Fibroblast of upper back skin (primary cell): ENCODE measurements at places on chromosomes 12 and 14.

DNA sequence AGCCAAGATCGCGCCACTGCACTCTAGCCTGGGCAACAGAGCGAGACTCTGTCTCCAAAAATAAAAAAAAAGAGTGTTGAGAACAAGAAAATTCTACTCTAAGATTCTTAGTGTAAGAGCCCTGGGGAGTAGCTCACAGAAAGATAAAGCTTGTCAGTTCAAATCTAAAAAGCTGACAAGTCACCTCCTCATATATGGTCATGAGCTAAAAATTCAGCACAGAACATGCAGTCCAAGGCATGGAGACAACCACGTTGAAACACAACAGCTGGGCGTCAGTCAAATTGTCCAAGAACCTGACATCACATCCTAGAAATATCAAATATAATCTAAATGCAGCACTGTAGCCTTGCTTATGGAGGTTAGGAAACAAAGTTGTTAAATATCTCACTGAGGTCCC, 47.8 kb downstream of the CLIP1 start:
- no peak for DNase-seq

DNA sequence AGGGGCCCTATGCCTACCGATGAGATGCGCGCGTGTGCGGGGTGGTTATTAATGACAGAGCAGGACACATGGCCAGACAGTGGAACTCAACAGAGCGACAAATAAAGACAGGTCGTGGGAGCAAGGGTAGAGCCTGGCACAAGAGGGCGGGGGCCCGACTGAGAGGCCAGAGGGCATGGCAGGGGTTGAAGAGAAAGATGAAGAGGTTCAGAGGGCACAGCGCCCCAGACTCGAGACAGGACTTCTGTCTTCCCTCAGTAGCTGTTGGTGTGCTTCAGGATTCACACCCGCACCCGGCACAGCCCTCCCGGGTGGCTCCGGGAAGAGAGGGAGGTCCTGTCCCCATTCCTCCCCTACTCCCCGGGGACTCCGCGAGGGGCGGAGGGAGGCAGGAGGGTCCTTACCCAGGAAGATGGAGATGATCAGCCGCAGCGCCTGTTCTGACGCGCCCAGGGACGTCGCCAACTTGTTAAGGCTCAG, 366 bp downstream of the LPCAT3 start:
- DNase-seq = no peak

DNA sequence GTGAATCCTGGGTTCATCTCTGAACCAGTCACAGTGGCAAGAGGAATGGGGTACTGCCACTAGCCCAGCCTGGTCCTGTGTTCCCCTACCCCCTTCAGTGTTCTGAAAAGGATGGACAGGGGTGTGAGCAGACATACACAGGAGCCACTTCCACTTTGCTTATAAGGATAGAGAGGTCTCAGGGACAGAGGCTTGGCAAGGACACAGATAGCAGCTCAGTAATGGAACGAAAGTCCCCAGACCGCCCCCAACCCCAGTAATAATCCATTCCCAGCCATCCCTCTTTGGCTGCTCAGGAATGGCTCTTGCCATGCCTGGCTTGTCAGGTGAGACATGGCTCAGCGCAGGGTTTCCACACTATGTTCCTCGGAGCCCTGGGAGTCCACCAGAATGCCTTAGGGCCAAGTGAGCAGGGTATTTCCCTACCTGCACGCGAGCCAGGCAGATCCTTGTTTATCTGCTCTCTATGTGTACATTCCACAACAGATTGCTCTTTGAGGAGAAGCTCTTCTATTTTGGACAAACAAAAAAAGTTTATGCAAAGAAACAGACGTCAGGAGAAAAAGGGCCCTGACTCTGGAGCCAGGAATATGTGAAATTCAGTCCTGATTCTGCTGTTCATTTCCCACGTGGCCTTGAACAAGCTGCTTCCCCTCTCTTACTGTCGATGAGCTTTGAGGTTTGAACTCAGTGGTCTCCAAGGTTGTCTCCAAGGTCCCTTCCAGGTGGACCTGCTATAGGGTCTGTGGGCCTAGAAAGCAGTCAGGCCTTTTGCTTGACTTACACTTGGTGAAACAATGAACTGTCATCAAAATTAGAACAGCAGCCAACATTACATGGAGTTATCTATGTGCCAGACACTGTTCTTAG, 10.0 kb downstream of the UBE3B start:
- DNase-seq = no peak

GRCh38 chr12:48118284-48118871, 786 bp upstream of the PFKM start:
- no peak for DNase-seq

DNA sequence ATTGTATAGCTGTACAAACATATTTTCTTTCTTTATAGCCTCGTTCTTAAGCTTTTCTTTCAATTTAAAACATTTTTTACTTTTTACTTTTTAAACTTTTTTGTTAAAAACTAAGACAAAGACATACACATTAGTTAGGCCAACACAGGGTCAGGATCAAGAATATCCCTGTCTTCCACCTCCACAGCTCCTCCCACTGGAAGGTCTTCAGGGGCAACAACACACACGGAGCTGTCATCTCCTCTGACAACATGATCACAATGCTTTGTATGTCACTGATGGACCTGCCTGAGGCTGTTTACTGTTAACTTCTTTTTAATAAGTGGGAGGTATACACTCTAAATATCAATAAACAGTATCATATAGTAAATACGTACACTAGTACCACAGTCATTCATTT, 191.3 kb downstream of the SYT10 start:
- no peak for DNase-seq

DNA sequence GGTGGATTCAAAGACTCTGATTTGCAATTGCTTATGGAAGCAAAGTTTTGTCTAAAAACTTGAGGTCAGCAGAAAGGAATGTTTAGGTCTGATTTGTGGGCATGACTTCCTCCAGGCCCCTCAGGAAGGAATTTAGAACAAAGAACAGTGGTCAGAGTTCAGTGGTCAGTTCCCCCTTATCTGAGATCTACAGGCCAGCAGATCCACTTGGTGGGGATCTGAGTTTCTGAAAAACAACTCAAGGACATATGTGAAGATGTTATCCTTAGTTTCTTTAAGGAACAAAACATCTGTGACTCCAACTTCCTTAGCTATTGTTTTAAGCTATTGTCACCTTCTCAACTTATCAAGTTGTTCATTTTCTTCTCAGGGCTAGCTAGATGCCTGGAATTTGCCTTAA, 28.0 kb upstream of the NAA30 start:
- DNase-seq = peak; percentile 8

GRCh38 chr14:51865953-51866747, 5.7 kb downstream of the GNG2 start:
- no peak for DNase-seq

GRCh38 chr14:75306927-75307699, 28.5 kb downstream of the FOS start:
- no peak for DNase-seq

DNA sequence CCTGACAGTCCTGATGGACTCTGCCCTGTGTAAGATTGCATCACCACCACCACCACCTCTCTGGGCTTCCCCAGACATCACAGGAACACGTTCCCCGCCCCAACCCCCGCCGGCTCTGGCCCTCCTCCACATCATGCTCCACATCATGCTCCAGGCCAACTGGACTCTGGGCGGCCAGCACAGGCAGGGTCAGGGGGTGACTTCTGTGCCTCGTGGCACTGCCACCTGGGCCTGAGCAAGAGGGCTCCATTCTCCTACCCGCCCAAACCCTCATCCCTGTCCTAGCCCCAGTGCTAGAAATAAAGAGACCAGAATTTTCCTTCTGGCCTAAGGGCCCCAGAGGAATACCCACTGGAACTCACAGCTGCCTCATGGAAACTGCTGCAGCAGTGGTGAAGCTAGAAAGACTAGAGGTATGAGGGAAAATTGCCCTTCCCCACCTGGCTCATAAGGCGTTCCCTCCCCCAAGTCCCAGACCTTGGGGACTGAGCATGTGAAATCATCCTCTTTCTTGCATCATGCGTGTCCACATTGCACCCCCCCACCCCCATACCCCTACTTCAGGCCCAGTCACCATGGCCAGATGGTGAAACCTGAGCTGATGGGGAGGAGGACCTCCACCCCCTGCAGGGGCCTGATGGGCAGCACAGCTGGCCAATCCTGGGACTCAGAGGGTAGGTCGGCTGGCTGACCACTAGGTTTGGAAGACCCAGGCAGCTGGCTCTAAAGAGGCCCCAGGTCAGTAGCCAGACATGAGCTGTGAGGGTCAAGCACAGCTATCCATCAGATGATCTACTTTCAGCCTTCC, at the start of gene INHBE:
TSS of gene INHBE (plus strand) at position 742 of the 808 bp plus-strand sequence. CDS start 230 bp downstream, outside the sequence.
- peak; percentile 99 for DNase-seq

DNA sequence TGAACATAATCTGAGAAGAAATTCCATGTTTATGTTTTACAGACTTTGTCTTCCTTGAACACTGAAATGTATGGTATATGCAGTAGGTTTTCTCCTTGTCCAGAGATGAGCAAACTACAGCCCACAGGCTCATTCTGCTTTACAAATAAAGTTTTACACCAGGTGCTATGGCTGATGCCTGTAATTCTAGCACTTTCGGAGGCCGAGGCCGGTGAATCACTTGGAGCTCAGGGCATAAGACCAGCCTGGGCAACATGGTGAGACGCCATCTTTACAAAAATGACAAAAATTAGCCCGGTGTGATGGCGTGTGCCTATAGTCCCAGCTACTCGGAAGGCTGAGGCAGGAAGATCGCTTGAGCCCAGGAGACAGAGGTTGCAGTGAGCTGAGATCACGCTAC, 64.7 kb downstream of the LRP6 start:
- no peak for DNase-seq

- no peak for DNase-seq
Measured at GRCh38 chr12:109716512-109717389, 3.1 kb downstream of the FAM222A start.

DNA sequence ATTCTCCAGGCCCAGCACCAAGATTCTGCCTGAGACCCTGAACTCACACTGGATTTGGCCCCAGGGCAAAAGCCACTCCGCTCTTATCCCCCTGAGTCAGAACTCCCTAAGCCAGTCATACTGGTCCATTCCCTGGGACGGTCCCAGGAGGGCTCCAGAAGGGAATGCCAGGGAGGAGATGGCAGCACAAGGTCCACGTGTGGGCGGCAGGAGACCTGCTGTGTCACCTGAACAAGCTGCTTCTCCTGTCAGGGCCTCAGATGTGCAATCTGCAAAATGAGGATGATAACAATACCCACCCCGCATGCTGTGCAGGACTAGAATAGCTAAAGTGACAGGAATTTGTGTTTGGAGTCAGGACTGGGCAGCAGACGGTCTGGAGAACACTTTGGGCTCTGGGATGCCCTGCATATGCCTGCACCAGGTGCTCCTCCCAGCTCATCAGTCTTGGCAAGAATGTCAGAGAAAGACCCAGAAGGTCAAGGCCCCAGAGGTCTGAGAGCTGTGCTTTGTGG, 40.3 kb downstream of the CMKLR1 start:
- no peak for DNase-seq

- DNase-seq = no peak
Measured at GRCh38 chr12:31570880-31571279, 20.1 kb downstream of the DENND5B start.

GRCh38 chr14:80110721-80111120, 100.6 kb downstream of the DIO2 start:
- DNase-seq = no peak

DNA sequence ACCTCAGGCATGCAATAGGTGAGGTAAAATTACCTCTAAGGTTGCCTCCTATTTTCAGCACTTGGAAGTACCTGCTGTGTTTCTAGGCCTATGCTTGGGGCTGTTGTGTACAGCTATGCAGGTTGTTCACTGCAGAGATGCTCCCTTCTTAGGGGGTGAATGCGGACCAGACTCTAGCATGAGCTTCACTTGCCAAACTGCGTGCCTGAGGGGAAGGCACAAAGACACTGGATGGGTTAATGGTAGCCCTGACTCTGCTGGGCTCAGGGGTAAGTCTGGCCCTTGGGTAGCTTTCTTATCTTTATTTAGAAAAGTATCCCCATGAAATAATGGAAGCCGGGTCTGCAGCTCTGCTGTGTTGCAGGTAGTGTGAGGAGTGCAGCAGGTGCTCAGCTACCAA, 35.7 kb downstream of the B4GALNT3 start:
- no peak for DNase-seq

- peak; percentile 47 for DNase-seq
Measured at GRCh38 chr12:93177208-93178153, 200.2 kb upstream of the NUDT4 start.

DNA sequence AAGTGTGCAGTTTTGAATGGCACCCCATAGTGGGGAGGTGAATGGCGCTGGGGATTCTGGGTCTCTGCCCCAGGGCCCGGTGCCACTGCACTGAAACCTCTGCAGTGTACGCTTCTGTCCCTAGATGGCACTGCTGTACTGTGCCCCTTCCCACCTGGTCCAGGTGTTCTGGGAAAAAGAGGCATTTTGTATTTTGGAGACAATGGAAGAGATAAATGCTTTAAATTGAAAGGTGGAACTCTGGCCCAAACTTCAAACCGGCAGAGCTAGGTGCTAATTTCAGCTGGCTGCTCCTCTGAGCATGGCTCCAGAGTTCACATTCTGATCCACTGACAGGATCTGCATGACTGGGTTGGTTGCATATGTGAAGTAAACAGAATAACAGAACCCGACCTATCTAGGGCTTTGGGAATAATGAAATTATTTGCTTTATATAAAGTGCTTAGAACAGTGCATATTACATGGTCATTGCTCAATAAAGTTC, 52.2 kb downstream of the KRT80 start:
- DNase-seq = no peak

DNA sequence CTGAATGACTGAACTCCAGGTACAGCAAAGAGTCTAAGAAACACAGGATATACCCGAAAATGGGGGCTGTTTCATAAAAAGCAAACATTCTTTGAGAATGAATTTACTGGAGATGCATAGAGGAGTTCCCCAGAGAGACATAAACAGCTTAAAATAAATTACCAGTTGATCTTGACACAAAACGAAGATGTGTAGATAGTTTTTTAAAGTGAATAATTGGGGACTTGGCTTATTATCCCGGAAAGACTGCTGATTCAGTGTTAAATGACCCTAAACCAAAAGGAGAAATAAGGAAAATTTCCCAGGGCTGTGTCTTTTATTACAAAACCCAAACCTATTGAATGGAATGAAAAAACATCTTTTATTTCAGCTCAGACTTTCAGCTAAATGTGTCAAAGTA, 1052.8 kb upstream of the TMEM132C start:
- DNase-seq = peak; percentile 29

GRCh38 chr12:17079251-17079909, 473.4 kb upstream of the LMO3 start:
- no peak for DNase-seq
